ENCODE measurements at places on chromosomes 6 and 20.

GRCh38 chr20:17939622-17940223 is 28.9 kb downstream of the SNX5 start:
- DNase-seq = no peak

- DNase-seq = peak; percentile 41
Observed at GRCh38 chr6:16168858-16169257, 40.0 kb downstream of the MYLIP start.

GRCh38 chr20:33653218-33653899 is 8.8 kb upstream of the C20orf144 start:
- peak; percentile 51 for DNase-seq

DNA sequence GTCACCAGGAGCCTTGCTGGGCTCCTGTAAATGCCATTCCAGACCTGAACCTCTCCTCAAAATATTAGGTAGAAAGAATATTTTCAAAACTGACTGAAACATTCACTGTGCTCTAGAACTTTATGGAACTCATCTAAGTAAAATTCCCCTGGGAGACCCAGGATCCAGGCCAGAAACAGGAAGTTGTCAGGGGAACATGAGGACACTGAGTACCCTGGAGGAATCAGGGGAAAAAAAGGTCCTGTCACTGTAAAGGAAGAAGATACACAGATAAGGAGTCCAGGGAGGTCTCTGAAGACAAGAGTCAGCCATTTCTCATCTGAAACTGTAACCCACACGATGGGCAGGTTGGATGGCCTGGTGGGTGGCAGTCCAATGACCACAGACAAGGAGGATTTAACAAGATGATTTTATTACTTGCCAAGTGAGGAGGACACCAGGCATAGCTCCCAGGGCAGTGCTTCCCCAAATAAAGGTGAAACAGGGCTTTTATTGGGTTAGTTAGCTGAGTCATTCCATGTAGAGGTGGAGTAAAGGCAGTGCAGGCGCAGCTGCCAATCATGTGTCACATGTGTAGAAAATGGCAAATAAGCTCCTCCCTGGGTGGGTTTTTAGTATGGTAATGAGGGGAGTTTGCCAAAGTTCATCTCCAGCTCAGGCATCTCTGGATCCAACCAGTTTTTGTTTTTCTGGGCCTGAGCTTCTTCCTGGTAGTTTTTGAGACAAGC is 138.5 kb downstream of the RCAN2 start:
- no peak for DNase-seq

DNA sequence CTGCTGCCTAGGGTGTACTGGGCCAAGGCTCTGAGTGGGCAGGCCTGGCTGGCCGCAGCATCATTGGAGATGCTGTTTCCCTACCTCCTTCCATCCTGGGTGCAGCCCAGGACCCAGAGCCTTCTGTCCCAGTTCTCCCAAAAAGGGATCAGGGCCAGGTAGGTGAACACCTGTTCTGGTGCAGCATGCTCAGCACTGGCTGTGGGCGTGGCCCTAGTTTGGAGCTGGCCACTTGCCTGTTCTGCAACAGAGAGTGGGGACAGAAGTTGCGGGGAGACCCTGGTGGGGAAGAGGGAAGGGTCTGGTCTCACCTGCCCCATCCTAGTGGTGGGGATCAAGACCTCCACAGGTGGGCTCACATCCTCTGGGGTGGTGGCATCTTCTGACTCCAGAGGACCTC is 1.4 kb upstream of the ARMC12 start:
- no peak for DNase-seq

- DNase-seq = no peak
Observed at GRCh38 chr6:109840796-109841195, 137.3 kb upstream of the GPR6 start.

- DNase-seq = no peak
Observed at GRCh38 chr6:41652866-41653652, 14.8 kb downstream of the MDFI start.

DNA sequence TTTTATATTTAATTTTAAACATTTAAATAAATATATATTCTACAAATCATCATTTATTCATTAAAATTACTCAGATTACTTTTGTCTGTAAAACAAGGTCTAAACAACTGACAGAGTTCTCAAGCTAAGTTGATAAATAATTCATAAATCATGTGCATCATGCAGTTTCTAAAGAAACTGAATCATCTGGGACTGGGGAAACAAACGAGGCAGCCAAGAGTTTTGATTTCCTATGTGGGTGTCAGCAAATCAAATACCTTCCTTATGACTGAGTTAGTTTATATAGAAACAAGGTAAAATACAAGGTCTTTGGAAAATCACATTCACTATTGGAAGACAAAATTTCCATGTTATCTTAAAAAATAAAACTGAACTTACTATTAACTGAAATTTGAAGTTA is 149.9 kb upstream of the BEND6 start:
- DNase-seq = no peak

- DNase-seq = no peak
Observed at GRCh38 chr6:32111424-32112066, 2.4 kb upstream of the TNXB start.

- DNase-seq = no peak
Observed at GRCh38 chr6:44132476-44132875, 5.1 kb downstream of the TMEM63B start.

GRCh38 chr6:150848400-150848799 is 17.1 kb upstream of the MTHFD1L start:
- DNase-seq = no peak

GRCh38 chr6:108806171-108806570 is 42.1 kb upstream of the ARMC2 start:
- DNase-seq = no peak

DNA sequence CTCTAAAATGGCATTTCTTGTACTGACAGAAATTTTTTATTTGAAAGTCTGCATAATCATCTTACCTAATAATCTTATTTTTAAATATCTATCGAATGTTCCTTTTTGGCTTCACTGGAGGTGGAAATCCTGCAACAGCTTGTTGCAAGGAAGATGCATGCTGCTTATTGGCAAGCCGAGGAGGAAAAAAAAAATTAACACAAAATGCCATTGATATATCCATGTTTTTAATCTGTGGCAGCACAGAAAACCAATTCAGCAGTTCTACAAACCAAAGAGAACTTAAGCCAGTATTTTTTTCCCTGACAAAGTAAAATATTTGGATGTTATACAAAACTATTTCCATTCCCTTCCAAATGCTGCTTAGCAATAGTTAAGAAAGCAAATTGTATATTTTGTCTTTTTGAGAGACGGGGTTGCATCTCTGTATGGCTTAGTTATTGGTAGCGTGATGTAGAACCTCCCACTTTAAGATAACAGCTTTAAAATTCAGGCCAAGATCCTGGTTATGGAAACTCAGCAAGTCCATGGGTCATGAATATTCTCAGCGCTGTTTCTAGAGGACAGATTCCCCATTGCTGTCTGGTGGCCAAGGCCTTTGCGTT is 231.4 kb downstream of the TMEM242 start:
- no peak for DNase-seq

Data from NCI-H1436 treated with DMSO at 0.1 percent for 48 hours (cell line).